Activated CD8-positive, alpha-beta T cell treated with anti-CD3 and anti-CD28 coated beads for 36 hours (primary cell): ENCODE measurements at places on chromosomes 12 and 14.

DNA sequence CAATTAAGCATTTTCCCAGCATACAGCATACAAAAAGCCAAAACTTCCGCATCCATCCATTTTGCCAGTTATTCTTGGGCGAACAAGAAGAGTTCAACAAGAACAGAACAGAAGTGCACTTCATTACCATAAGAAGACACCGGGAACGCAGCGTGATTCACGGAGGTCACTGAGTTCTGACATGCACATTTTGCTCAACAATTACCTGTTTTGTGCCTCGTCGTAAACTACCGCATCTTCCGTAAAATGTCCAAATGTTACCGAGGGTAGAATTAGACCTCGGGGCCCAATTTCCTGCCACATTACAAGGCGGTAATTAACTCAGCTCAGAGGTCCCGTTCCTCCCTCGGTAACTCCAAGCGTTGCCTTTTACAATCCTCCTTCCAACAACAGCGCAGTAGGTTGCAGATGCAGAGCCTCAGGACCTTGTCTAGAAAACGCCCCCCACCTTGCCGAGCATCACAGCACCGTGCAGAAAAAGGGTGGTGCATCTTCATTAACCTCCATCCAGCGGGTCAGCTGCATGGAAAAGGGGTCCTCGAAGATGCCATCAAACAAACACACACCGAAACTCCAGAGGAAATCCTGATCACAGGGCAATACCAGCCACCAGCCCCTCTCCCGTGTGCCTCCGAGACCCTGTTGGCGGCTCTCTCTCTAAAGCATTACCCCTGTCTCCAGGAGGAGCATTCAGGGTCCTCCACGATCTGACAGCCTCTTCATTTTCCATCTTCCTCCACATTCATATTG, 125.2 kb downstream of the BCL11B start:
- no peak for DNase-seq

DNA sequence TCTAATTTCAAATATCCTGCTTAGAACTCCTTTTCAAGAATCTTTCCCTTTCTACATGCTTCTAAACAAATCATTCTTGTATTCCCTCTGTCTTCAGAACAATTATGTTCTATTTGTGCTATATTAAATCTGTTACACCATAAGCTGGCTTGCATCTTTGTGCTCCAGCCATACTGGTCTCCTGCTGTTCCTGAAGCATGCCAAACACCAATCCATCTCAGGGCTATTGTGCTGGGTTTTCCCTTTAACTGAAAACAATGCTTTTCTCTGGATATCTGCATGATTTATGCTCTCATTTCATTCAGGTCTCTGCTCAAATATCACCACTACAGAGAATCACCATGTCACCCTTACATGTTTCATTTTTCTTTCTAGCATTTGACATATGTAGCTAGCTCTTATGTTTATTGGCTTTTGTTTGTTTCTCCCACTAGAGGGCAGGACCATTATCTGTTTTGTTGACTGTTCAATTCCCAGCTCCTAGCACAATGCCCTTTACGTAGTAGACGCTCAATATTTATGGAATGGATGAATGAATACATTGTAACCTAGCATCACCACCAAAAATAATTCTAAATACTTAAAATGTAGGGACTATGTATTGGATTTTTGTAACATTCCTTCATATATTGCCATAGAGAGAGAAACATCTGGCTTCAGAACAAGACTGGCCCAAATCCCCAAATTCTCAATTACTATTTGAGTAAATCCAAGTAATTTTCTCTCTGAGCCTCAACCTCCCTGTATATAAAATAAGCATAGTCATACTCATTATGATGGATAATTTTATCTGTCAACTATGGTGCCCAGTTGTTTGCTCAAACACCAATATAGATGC, 302.0 kb upstream of the SYT1 start:
- no peak for DNase-seq

GRCh38 chr12:47610686-47611252, 95.1 kb downstream of the RPAP3 start:
- DNase-seq, result no peak

DNA sequence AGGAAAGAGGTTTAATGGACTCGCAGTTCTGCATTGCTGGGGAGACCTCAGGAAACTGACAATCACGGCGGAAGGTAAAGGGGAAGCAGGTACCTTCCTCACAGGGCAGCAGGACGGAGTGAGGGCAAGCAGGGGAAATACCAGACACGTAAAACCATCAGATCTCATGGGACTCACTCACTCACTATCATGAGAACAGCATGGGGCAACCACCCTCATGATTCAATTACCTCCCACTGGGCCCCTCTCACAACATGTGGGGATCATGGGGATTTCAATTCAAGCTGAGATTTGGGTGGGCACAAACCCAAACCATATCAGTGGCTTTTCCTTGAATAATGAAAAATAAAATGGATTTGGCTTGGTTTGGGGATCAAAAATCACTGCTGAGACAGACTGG, 380.5 kb downstream of the VRK1 start:
- peak; percentile 18 for DNase-seq

DNA sequence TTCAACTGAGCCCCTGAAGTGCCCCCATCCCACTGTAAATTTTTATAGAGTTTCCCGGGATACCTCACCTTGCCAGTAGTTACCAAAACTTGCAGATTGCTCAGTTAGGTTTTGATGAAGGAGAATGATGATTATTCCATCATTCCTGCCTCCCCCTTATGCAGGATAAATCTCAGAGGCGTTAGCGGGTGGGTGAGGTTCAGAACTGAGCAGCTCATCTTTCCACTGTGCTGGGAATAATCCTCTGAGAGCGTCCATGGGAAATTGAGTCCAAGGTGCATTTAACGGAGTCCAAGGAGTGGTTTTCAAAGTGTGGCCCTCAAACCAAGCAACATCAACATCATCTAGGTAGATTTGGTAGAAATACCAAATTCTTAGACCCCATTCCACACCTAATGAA, 18.7 kb downstream of the ACSM4 start:
- no peak for DNase-seq

GRCh38 chr12:13386323-13387039, 190.0 kb downstream of the EMP1 start:
- no peak for DNase-seq

DNA sequence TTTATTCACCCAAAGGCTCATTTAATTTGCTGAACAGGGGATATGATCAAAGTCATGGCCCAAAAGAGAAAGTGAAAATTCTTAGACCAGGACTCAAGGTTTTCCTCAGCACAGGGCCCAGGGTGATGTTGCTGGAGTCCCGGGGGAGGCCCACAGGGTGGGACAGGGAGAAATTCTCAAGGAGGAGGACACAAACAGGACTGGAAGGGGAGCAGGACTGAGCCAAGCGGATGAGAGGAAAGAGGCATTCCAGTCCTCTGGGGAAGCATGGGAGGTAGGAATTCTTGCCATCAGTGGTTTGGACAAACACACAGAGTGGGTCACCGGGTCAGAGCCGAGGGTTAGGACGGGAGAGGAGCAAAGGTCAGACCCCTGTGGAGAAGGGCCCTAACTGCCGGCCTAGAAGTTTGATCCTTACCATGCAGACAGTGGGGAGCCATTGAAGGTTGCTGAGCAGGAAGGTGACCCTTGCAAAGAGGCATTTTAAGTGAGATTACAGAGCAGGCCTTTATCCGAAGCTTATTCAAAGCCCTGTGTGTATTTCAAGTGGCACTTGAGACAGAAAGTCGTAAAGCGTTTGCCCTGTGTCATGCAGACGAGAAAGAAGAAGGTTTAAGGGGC, 68.4 kb upstream of the PTGR2 start:
- no peak for DNase-seq

GRCh38 chr12:112506513-112507166, 87.9 kb downstream of the PTPN11 start:
- DNase-seq, result no peak

- no peak for DNase-seq
Measured at GRCh38 chr14:71658261-71658860, 273.9 kb upstream of the RGS6 start.

- DNase-seq, result no peak
Measured at GRCh38 chr14:74980398-74980730, 22.4 kb upstream of the EIF2B2 start.

- DNase-seq, result no peak
Measured at GRCh38 chr12:80299976-80300375, 144.1 kb upstream of the PTPRQ start.

DNA sequence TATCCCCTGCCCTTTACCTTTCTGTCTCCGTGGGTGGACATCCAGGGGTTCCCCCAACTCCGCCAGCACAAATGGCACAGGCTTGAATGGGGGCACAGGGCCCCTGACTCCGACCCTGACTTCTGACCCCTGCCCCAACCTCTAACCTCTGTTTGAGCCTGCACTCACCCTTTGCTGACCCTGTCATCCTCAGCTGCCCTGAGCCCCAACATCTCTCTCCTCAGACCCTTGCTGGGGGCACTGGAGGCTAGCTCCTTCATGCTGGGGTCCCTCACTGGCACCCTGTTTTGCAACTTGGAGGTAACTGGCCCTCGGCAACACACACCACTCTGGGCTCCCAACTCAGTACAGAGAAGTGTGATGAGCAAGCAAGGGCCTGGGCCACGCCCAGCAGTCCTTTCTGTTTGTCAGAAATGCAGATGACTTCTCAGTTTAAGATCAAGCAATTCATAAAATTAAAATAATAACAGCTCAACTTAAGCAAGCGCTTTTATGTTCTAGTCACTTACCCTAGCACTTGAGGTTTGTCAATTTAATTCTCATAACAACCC, 2.1 kb downstream of the IFI27 start:
- DNase-seq, result no peak

DNA sequence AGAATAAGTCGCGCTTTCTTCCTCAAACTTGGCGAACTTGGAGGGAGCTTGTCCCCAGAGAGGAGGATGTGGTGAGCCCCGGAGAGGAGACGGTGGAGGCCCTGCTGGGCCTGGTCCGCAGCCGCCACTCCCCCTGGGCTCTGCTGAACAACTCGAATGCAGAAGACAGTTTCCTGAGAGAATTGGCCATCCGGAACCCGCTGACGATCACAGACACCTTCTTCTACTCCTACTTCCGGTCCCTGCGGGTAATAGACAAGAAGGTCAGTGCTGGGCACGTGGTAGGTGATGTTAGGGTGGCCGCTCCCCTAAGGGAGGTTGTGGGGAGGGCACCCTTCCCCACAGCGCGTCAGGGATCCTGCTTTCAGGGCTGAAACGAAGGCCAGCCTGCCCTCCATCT, 1.6 kb downstream of the LRRC43 start:
- peak; percentile 25 for DNase-seq

GRCh38 chr14:102622262-102622885, 29.9 kb downstream of the RCOR1 start:
- peak; percentile 13 for DNase-seq

DNA sequence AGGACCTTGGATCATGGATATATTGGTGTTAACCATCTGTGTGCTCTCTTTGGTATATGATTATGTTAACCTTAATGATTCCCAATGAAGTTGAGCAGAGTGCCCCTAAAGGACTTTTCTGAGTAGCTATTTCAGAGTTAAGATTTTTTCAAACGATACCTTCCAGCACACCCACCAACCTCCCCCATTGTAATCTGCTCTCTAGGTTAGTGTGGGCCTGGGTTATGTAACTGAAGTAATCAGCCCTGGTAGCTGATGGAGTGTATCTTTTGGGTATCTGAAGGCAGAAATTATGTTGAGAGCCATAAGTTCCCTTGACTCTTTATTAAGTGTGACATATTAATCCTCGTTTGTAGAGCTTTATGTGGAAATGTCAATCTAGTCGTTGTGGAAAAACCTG, 47.6 kb upstream of the RNU6-8 start:
- no peak for DNase-seq

GRCh38 chr12:122023339-122024131, 1.9 kb downstream of the BCL7A start:
- peak; percentile 69 for DNase-seq

GRCh38 chr12:89517720-89518119, 6.9 kb downstream of the GALNT4 start:
- no peak for DNase-seq

DNA sequence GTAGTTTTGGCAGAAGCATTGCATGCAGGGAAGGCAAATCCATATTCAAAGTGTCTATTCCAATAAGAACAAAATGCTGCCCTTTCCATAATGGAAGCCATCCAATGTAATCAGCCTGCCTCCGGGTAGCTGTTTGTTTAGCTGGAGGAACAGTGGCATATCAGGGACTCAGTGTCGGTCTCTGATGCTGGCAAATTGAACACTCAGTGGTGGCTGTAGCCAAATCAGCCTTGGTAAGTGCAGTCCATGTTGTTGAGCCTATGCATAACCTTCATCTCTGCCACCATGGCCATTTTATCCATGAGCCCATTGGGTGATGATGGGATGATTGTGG, 147.8 kb upstream of the MAX start:
- no peak for DNase-seq

GRCh38 chr12:91892081-91892855, 253.4 kb downstream of the BTG1 start:
- no peak for DNase-seq

DNA sequence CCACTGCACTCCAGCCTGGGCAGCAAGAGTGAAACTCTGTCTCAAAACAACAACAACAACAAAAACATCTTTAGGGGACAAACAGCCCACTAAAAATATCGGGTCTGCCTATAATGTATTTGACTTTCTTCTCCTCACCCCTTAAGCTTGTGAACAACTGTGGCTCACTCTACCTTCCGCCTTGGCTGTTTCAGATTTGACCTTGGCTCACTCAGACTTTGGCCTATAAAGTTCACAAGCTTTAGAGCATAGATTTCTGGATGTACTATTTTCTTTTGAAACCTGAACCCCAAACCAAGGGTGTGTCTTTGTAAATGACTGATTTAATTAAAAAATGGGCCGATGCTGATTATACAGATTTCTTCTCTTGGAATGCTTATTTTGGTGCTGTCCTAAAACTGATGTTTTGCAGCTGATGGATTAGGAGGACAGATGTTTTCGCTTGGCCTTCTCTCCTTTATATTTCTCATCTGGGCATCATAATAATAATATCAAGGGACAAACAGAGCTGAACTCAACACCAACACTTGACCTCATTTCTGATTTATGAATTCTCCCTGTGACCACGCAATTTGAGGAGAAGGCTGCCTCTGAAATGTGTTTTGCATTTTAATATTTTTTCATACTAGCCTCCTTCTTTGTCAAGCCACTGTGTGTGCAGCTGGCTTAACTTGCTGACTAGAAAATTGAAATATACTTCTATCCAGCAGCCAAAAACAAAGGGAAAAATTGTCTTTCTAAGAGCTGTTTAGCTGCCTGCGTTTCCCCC, 40.2 kb upstream of the RASSF3 start:
- no peak for DNase-seq

- DNase-seq, result no peak
Measured at GRCh38 chr12:113445544-113446171, 23.5 kb downstream of the SDSL start.

DNA sequence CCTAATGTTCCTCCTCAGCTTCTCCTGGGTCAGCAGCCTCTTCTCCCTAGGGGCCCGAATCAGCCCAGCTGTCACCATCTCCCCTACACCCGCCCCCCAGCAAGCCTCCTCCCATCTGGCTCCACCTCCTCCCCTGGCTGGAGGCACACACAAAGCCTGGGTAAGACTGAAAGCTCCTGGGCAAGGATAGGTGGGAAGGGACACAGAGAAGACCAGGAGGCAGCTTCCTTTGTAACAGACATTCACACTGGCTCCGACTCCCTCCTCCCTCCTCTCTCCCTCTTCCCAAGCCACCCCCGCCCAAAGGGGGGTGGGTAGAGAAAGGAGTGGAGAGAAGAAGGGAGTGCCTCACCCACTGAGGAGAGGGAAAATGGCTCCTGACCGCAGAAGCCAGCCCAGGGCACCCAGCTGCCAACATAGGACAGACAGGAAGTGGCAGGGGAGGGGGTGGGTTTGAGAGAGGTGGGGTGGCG, 4.0 kb downstream of the CHD4 start:
- DNase-seq, result peak; percentile 53

GRCh38 chr12:94260017-94260416, 111.6 kb downstream of the PLXNC1 start:
- no peak for DNase-seq
